ENCODE measurements at places on chromosomes 11 and 22.

GRCh38 chr11:116030697-116031331 is 526.6 kb upstream of the CADM1 start:
- DNase-seq, result no peak

DNA sequence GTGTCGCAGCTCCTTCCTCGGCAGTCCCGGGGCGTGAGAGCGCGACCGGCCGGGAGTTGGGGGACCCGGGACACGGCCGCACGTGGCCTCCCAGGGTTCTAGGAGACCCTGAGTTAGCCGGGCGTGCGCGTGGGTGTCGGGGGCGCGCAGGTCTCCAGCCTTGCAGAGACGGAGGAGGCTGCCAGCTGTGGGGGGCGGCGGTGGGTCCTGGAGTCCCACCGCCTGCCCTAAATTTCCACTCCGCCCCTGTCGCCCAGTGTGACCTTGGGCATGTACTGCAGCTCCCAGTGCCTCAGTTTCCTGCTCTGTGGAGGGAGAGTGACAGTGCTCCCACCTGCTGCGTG is 18.8 kb downstream of the RRP7A start:
- no peak for DNase-seq

DNA sequence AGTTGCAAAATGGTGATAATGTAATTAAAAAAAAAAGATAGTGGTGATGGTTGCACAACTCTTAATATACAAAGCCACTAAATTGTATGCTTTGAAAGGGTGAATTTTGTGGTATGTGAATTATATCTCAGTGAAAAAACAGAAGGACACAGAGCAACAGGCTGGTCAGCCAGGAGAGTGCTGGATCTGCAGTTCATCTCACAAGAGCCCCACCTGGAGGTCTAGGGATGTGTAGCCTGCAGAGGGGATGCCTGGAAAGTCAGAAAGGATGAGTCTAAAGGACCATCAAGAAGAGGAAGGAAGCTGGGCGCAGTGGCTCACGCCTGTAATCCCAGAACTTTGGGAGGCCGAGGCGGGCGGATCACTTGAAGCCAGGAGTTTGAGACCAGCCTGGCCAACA is 9.0 kb downstream of the POLR3H start:
- no peak for DNase-seq

DNA sequence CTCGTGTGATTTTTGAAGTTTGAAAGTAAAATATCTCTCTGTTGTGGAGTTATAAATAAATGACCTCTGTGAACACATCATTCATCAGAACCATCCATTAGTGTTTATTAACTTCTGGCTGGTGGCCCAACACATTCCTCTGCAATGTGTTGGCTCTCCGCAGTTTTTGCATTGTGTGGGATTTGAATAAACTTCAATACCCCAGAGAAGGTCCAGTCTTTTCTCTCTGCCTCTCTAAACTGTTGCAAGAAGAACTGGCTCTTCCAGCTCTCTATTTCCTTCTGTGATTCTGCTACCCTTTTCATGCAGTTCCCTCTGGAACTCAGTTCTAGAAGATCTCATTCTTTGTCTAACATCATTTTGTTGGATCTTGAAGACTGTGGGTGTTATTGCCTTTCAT is 125.0 kb upstream of the ARHGAP42 start:
- DNase-seq, result no peak

DNA sequence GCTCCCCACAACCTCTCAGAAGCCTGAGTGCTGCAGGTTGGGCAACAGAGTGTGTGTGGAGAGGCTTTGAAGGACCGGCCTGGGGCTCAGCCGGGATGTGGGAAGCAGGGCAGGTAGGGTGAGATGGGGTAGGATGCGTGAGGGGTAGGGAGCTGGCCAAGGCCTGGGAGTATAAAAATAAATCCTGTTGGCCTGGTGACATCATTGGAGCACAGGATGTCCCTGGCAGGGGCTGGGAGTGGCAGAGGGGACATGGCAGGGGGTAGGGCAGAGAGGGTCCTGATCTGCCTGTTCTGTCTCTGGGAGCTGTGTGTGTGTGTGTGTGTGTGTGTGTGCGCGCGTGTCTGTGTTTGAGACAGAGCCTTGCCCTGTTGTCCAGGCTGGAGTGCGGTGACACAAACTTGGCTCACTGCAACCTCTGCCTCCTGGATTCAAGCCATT is 28.6 kb downstream of the TEF start:
- no peak for DNase-seq

DNA sequence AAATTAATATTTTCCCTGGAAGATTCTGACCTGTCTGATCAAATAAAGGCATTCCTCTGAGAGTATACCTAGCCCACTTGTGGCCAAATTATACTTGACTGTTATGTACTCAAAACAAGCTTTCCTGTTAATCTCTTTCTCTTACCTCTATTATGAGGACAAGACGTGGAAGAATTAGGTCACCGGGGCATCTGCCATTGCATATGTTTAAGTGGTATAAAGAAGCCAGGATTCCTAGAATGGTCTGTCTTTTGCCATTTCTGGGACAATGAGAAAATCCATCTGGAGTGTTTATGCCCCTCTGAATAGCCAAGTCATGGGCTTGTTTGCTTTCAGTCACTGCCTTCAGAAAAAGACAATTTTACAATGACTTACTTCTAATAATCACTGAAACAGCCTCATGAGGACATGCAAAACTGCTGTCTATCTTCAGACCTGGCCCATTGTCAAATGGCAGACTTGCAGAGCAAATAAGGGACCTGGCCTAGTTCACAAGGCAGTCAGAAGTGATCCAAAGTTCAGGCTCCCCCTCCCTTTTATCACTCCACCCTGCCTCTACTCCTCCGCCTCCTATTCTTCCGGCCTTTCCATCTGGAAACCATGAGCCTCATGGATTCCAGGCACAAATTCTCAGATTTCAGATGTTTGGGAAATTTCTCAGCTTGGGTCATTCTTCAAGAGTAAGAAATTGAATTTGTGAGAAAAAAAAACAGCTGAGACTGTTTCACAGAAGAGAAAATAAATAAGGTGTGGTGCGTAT is 128.1 kb upstream of the LDLRAD3 start:
- DNase-seq, result no peak

- DNase-seq, result peak; percentile 65
Measured at GRCh38 chr11:75142714-75143419, 8.0 kb upstream of the SLCO2B1 start.

DNA sequence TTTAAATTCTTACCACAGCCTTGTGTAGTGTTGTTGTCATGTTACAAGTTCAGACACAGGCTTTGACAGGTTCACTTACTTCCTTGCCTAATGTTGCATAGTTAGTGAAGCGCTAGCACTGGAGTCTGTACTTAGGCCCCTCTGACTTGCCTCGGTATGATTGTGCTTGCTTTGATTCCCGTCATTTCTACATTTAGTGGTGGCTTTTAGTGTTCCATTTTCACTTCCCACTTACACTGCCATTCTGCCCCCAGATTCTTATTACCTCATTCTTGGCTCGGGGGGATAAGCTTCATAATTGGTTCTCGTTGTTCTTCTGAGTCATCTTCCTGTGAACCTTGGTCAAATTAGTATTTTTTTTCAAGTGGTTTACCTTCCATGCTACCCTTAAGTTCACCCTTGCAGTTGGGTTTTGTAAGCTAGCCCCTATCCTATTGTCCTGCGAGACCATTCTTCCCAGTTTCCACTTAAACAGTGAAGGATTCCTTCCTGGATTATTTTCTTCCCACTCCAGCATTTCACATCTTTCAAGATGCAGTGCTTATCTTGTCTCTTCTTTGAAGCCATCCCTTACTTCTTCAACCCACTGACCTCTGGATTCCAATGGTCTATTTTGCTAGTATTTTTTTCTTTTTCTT is 68.7 kb downstream of the DDX10 start:
- DNase-seq, result peak; percentile 9

GRCh38 chr22:37918580-37919270 is 12.6 kb downstream of the MICALL1 start:
- no peak for DNase-seq

GRCh38 chr22:36258701-36259614 is 6.0 kb downstream of the APOL1 start:
- no peak for DNase-seq

DNA sequence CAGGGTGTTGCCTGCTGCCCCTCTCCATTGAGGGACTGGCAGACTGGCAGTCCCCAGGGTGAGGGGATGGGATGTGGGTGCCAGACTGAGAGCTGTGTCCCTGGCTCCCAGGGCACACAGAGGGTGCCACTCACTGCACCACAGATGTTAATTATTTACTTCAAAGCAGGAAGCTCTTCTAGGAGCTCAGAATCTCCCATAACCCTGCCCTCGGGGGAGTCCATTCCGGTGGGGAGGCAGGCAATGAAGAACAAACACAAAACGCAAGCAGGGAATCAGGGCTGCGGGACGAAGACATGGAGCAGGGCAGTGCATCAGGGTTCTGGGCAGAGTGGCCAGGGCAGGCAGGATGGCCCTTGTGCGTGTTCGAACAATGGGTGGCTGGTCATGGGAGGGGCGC is 24.4 kb upstream of the FLRT1 start:
- no peak for DNase-seq

- no peak for DNase-seq
Measured at GRCh38 chr11:127873478-127873877, 713.9 kb downstream of the ETS1 start.

DNA sequence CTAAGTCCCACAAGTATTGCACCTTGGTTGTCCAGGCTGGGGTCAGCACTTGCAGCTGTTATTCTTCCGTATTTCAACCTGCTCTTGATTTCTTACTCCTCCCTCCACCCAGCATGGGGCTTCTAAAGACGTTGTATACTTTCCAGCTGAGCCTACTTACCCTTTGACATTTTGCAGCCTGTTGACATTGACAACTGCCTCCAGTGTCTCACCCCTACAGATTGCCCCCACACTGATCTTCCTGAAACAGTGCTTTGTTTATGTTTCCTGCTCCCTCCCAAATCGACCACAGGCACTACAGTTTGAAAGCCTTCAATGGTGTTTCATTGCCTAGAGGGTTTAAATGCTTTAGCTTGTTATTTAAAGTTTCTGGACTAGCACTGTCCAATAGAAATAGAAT is 56.6 kb downstream of the FAM83F start:
- DNase-seq, result no peak

DNA sequence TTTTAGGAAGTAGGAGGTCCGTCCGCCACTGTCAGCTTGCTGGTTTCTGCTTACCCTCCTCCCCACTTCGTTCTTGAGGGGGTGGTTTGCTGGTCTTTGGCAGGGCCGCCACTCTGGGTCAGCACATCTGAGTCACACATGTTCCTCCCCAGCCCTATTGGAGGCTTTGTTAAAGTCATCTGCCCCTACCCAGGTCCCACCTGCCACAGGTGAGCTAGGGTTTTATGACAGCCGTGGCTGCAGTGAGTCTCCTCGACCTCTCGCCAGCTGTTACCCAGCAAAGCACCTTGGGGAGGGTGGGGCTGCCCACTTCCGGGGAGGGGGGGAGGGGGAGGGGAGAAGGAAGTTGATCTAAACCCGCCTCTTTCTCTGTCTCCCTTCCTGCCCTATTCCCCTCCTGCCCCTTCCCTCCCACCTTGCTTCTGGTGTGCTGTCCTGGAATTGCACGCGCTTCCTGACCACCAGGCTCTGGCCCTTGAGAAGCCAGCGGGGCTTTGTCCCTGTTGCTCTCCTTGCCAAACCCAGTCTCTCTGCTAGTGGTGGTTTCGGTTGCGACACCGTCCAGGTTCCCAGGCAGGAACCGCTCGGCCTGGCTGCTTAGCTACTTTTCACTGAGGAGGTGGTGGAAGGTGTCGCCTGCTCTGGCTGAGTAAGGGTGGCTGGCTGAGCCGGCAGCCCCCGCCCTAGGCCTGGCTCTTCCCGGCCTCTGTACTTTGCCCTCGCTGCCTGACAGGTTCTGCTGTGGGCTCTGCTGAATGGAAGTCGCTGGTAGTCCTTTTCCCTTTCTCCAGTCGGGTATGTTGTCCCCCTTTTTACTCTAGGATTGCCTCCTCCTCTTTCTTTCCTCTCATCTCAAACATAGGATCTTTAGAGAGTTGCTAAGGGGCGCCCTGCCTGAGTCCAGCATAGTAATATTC is 28.5 kb downstream of the RCOR2 start:
- peak; percentile 54 for DNase-seq

GRCh38 chr11:93933230-93933629 is 82.8 kb upstream of the VSTM5 start:
- no peak for DNase-seq

- DNase-seq, result no peak
Measured at GRCh38 chr11:120039039-120039438, 98.9 kb downstream of the TRIM29 start.

DNA sequence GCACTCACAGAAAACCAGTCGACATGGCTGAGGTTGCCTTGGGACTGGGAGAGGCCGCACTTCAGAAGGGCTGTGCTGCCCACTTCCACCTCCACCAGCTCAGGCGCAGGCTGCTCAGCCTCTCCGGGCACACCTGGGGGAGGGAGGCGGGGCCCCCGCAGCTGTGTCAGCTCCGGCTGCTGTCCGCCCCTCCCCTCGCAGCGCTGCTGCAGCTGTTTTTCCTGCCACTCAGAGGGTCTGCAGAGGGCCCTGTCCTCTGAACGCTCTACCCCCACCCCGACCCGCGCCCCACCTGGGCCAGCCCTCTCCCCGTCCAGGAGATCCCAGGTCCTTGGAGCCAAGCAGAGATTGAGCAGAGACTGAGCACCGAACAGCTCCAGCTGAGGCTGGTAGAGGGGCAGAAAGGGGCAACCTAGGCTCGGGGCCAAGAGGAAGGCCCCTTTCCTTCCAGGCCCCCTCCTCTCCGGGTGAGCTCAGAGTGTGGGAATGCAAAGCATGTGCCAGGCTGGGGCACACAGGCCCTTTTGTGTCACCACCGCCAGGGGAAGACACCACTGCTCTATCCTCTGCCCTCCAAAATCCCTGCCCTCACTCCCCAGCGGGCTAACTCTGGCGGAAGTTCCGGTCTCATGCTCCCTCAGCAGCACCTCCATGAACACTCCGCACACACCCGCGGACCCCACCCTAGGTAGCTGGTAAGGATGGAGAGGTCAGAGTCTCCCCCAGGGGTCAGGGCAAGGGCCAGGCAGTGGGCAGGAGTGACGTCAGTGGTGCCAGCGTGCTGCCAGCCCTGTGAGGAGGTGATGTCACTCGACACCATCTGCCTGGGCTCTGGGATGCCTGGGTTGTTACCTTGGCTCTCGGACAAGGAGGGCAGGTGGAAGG is 1.6 kb downstream of the MCAM start:
- DNase-seq, result peak; percentile 50

- no peak for DNase-seq
Measured at GRCh38 chr11:93844568-93844967, 5.8 kb downstream of the VSTM5 start.

Measured in stimulated activated CD4-positive, alpha-beta T cell treated with anti-CD3 and anti-CD28 coated beads, Interleukin-12 subunit alpha, Interleukin-12 subunit beta, amount 100 ng/mL, for 4 hours (primary cell).